ENCODE measurements at places on chromosomes 7 and 10.

DNA sequence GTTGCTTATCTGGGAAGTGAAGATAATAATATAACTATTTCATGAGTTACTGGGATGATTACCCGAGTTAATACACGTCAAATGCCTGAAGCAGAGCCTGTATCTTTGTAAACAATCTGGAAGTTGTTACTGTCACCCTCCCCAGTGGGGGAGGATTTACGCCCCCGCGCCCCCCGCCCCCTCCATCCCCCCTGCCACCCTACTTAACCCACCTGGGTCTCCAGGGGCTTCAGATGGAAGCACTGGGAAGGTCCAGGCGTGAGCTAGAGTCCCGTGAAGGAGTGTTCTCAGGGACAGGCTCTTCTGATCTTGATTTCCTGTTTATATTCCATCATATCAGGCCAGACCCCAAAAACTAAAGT lies 691 bp upstream of the PPA1 start:
- no peak for DNase-seq

DNA sequence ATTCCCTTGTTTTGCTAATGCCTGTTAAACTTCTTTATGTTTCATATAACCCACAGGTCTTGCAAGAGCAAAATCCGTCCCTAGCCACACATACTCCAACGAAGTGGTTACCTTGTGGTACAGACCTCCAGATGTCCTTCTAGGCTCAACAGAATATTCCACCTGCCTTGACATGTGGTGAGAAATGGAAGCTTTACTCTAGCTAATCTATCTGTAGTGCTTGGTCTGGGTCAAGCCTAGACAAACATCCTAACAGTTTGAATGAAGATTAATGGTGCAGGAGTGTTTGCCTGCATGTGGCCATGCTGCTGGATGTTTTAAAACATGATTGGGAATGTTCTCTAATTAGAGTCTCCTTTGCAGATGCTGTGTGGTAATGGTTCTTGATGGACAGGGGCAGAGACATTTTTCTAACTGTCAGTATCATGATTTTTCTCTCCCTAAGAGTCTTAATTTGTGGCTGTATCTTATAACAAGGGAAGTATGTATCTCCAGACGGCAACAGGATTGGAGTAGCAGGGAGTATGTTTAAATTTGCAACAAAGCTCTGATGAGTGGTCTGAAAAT lies 308.5 kb upstream of the FZD1 start:
- DNase-seq: no peak

DNA sequence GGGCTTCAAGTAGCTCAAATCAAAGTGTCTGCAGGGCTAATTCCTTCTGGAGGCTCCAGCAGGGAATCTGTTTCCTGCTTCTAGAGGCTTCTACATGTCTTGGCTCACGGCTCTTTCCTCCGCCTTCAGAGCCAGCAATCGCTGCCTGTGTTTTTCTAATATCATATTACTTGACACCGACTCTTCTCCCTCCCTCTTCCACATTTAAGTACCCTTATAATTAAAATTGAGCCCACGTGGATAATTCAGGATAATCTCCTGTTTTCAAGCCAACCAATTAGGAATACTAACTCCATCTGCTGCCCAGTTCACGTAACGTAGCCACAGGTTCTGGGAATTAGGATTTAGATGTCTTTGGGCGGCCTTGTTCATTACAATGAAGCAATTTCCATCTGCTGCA lies 372.2 kb downstream of the DPP6 start:
- no peak for DNase-seq

GRCh38 chr7:119782286-119782685 lies 490.7 kb upstream of the KCND2 start:
- no peak for DNase-seq

GRCh38 chr7:151754142-151754590 lies 122.7 kb downstream of the PRKAG2 start:
- peak; percentile 99 for DNase-seq

- no peak for DNase-seq
These were observed 29.0 kb upstream of the MEOX2 start for GRCh38 chr7:15715435-15715834.

GRCh38 chr7:128841921-128842673 lies 11.9 kb downstream of the FLNC start:
- DNase-seq: peak; percentile 49

All from LoVo (cell line).